ENCODE measurements at places on chromosomes 11 and 22.

DNA sequence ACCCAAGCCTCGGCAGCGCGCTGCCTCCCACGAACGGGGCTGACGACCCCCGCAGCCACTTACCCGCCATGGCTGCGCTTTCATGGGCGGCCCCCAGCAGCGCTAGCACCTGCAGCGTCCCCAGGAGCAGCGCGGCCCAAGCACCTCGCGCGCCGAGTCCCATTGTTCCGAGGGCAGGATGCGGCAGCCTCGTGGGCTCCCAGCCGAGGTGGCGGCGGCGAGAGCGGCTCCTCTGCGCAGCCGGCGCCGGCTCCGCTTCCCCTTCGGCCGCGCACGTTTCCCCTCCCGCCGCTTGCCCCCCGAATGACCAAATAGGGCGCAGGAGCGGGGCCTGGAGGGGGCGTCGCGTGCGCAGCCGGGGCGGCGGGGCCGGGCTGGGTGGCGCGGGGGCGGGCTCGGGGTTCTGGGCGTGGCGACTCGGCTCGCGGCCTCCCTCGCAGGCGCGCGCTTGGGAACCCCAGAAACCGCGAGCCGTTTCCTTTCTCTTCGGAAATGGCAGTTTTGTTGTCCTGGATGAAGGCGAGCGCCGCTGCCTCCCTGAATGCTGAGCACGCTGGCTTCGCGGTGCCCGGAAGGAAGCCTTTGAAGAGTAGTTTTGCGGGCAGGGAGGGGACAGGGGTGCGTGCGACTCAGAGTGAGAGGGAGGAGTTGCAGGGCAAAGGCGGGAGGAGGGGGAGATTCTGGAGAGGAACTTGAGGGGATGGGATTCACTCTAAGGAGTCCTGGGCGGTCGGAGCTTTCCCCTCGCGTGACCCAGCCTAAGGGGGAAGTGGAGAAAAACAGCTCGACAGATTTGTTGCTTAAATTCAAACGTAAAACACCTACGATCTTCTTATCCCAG is at the start of gene TMEM123:
TSS of gene TMEM123 (minus strand) at position 305 of the 841 bp plus-strand sequence. CDS start at position 163, 142 bp downstream.
- no peaks in the 10 kb centered on the region for H3K36me3 ChIP-seq
- peak within 1 kb of the TSS; percentile 86 for H3K4me3 ChIP-seq
- H3K4me1 ChIP-seq, result no peaks in the 10 kb centered on the region
- no peaks in the 10 kb centered on the region for H3K27me3 ChIP-seq
- H3K27ac ChIP-seq, result peak within 1 kb of the TSS; percentile 93

DNA sequence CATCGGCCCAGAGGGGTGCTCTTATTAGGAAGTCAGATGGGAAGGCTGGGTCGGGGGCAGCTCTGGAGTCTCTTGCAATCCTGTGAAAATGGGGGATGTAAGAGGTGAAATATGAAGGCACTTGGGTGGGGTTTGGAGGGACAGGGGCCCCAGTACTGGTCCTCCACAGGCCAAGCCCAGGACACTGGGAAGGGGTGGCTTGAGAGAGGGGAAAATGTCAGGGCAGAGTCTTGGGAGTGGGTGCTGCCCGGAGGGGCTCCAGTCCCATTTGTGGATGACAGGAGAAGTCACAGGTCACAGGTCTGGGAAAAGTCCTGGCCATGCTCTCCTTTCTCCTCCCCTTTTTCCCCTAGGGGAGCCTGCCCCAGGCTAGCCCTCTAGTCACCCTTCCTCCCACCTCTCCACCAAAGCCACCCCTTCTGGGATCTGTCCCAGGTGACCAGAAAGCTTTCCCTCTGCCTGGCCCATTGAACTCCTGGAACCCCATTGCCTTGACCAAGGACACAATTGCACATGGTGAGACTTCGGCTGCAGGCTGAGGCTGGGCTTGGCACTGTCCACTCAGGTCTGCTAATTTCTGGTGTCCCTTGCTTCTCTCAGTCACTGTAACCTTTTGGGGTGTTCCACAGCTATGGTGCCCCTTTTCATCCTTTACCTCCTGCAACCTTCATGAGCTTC is 1465.0 kb downstream of the TBC1D22A start:
- no peaks in the 10 kb centered on the region for H3K36me3 ChIP-seq
- H3K27ac ChIP-seq, result no peak overlapping the region
- no peak for DNase-seq
- H3K4me3 ChIP-seq, result no peak overlapping the region
- H3K27me3 ChIP-seq, result no peaks in the 10 kb centered on the region

DNA sequence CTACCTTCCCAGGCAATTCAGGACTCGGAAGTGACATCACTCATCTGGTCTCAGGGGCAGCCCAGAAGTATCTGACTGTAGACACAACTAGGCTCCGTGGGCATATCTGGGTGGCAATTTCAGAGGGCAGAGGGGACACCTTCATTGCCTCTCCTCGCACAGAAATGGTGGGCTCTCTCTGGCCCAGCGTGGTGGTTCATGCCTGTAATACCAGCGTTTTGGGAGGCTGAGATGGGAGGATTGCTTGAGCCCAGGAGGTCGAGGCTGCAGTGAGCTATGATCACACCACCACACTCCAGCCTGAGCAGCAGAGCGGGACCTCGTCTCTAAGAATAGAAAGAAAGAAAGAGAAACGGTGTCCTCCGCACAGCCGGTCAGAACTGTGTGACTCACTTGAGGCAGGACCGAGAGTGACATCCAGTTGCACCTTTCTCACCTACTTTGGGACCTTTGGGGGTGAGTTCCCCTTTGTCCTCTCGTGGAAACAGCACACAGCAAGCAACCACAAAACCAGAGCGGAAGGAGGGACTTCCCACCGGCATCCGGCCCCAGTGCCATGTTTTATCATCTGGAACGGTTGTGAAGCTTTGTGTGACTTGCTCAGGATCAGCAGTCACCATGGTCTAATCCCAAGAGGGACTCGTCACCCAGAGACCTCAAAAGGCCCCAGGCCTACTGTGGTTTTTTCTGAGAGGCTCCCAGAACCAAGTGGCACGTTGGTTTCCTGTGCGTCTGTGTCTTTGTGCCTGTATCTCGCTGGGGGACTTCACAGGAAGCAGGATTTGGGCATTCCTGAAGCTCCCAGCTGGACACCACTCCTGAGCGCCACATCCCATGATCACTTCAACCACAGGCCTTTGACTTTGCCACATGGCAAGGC is 38.4 kb upstream of the EMID1 start:
- H3K27me3 ChIP-seq, result no peaks in the 10 kb centered on the region
- DNase-seq, result no peak
- H3K36me3 ChIP-seq, result no peaks in the 10 kb centered on the region
- no peak overlapping the region for H3K4me3 ChIP-seq
- H3K27ac ChIP-seq, result no peak overlapping the region
- no peaks in the 10 kb centered on the region for H3K4me1 ChIP-seq

DNA sequence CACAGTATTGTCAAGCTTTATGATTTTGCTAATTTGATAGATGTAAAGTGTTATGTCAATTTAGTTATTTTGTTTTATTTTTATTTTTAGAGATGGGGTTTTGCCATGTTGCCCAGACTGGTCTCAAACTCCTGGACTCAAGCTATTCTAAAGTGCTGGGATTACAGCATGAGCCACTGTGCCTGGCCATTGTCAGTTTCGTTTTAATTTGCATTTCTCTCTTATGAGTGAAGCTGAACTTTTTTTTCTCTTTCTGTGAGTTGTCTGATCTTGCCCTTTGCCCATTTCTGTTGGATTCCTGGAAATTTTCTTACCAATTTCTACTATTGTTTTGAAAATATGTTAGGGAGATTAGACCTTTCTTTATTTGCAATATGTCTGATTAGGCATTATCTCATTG is 15.5 kb downstream of the NEU3 start:
- DNase-seq, result no peak
- H3K4me1 ChIP-seq, result no peaks in the 10 kb centered on the region
- no peaks in the 10 kb centered on the region for H3K27me3 ChIP-seq
- H3K4me3 ChIP-seq, result no peak overlapping the region
- H3K27ac ChIP-seq, result no peak overlapping the region

DNA sequence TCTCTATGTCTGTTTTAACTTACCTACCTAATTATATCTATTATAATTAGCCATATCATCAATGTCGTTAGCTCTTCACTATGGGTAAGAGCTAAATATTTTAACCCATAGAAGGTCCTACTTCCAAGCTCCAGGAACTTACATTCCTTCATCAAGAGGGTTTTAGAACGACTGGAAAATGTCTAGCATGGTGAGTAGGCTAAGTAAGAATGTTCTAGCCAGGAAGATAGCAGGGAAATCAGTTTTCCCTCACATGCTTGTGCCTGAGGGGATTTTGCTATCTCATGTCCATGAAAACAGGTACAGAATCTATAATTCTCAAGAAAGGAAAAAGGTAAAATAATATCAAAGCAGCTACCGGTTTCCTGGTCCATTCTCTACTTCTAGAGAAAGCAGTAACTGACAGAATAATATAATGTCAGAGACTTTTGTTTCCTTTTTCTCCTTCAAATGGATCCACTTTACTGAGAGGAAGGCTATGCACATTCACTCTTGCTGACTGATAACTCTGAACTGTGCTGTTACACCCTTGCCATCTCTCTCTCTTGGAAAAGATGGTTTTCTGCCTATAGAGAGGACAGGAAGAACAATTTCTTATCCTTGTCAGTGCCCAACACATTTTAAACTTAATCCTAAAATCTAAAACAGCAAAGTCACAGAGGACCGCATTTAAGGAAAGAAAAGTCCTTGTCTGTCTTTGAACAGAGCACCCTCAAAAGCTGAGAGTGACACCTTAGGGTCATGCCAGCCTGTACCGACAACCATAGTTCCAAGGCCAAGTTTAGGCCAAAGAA is 67.0 kb downstream of the MAML2 start:
- no peaks in the 10 kb centered on the region for H3K36me3 ChIP-seq
- H3K27me3 ChIP-seq, result no peaks in the 10 kb centered on the region
- H3K27ac ChIP-seq, result no peak overlapping the region
- no peak overlapping the region for H3K4me3 ChIP-seq
- peaks cover 21% of the 10 kb centered on the region for H3K4me1 ChIP-seq
- DNase-seq, result no peak

DNA sequence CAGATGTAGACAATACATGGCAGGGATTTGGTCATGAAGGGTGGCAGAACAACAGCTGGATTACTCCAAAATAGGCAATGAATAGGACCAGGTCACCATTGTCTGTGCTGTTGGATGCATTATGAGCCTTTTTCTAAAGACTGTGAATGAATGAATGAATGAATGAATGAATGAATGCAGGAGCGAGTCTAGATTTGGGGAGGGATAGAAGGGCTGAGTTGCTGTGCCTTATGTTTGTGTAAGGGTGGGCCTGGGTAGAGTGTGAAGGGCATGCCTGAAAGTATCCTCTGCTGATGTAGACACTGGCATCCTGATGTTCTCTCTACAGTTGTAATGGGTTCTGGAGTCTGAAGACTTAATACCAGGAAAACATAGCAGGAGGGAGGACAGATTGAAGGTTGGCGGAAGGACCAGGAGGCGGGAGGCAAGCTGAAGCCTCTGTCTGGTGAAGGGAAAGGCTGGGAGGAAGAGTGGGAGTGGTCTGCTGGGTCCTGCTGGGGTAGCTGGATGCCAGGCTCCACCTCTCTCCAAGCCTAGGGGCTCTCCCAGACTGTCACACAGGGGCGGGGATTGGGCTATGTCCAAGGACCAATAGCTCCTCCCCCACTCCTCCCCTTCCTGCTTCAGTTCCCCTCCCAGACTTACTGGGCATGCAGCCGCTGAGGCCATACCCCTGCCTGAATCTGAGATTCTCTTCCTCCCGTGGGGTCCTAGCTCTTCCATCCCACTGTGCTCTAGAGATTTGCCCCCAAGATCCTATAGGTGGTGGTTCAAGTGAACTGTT is 4.8 kb downstream of the TRIM3 start:
- H3K4me1 ChIP-seq, result peaks cover 10% of the 10 kb centered on the region
- peak; percentile 76 for DNase-seq
- no peak overlapping the region for H3K4me3 ChIP-seq
- H3K27me3 ChIP-seq, result no peaks in the 10 kb centered on the region

GRCh38 chr22:23127788-23128187 is 14.0 kb downstream of the RSPH14 start:
- no peaks in the 10 kb centered on the region for H3K27me3 ChIP-seq
- DNase-seq, result no peak
- no peaks in the 10 kb centered on the region for H3K36me3 ChIP-seq
- H3K4me1 ChIP-seq, result no peaks in the 10 kb centered on the region

- no peaks in the 10 kb centered on the region for H3K36me3 ChIP-seq
- H3K4me3 ChIP-seq, result no peak overlapping the region
- H3K27me3 ChIP-seq, result no peaks in the 10 kb centered on the region
Measured at GRCh38 chr11:45795379-45795778, 9.6 kb upstream of the SLC35C1 start.

GRCh38 chr11:112620621-112621394 is 340.4 kb upstream of the NCAM1 start:
- no peak overlapping the region for H3K4me3 ChIP-seq
- H3K36me3 ChIP-seq, result no peaks in the 10 kb centered on the region
- DNase-seq, result peak; percentile 38
- no peaks in the 10 kb centered on the region for H3K4me1 ChIP-seq

GRCh38 chr22:33850724-33851123 is 69.6 kb downstream of the LARGE1 start:
- no peak overlapping the region for H3K27ac ChIP-seq
- no peak overlapping the region for H3K4me3 ChIP-seq
- H3K4me1 ChIP-seq, result no peaks in the 10 kb centered on the region
- DNase-seq, result no peak
- no peaks in the 10 kb centered on the region for H3K27me3 ChIP-seq

GRCh38 chr22:38296372-38296771 is 20.9 kb downstream of the CSNK1E start:
- no peaks in the 10 kb centered on the region for H3K27me3 ChIP-seq
- peak overlapping the region; percentile 97 for H3K27ac ChIP-seq
- no peak overlapping the region for H3K4me3 ChIP-seq
- H3K36me3 ChIP-seq, result peaks cover 10% of the 10 kb centered on the region
- peaks cover 17% of the 10 kb centered on the region for H3K4me1 ChIP-seq

- H3K27ac ChIP-seq, result no peak overlapping the region
- H3K36me3 ChIP-seq, result no peaks in the 10 kb centered on the region
- no peaks in the 10 kb centered on the region for H3K4me1 ChIP-seq
Measured at GRCh38 chr22:29860006-29860766, 22.1 kb upstream of the ASCC2 start.

DNA sequence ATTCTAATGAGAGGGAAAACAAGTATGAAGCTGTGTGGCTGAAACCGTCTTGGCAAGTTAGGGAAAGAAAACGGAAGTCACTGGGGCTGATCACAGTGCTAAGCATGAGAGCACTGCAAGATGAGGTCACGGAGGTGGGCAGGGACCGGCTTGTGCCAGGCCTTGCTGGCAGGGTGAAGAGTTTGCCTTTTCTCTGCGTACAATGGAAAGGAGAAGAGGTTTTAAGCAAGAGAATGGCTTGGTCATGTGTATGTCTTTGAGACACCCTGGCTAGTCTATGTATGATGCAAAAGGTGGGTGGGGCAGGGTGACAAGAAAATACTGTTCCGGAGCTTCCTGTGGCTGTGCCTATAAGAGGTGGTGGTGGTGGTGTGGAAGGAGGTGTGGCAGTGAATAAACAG is 567.9 kb downstream of the NTM start:
- H3K36me3 ChIP-seq, result no peaks in the 10 kb centered on the region
- H3K27me3 ChIP-seq, result peaks cover 6% of the 10 kb centered on the region
- no peaks in the 10 kb centered on the region for H3K4me1 ChIP-seq
